ENCODE measurements at places on chromosomes 2 and 18.

DNA sequence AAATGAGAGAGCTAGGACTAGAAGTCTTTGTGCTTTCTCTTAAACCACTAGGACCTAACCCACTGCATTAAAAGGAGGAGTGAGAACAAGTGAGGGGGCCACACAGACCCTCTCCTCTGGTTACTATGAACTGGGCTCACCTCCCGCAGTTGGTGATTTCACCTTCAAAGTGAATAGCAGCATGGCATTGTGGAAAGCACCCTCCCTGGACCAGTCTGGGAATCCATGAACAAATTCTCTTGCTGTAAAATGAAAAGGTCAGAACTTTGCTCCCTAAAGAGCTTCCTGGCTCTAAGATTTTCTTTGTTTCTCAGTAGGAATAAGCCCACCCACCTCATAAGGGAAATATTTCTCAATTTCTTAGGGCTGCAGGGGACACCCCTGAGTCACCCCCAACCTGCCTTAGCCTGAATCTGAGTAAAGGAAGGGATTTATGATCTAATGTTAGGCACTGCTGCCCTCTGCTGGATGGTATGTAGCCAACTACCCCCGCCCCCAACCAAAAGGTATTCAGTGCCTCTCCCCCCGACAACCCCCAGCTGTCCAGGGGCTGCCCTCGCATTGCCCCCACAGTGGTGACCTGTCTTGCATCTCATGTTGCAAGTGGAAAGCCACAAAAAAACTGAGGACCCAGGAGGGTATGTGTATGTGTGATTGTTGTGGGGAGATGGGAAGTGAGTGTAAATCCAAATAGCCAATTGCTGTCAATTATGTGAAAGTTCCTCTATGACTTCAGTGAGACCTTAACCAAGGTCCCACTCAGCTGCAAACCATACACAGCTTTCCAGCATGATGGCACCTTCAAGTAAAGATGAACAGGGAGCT lies 230.9 kb upstream of the SLC14A2 start:
- H3K27me3 ChIP-seq = no peaks in the 10 kb centered on the region
- no peak for DNase-seq
- H3K36me3 ChIP-seq = no peaks in the 10 kb centered on the region
- H3K4me1 ChIP-seq = no peaks in the 10 kb centered on the region
- no peak overlapping the region for H3K4me3 ChIP-seq

GRCh38 chr2:30373881-30374302 lies 73.2 kb upstream of the LCLAT1 start:
- no peaks in the 10 kb centered on the region for H3K27me3 ChIP-seq
- no peak overlapping the region for H3K27ac ChIP-seq
- H3K4me3 ChIP-seq = no peak overlapping the region
- H3K4me1 ChIP-seq = no peaks in the 10 kb centered on the region
- H3K36me3 ChIP-seq = no peaks in the 10 kb centered on the region

GRCh38 chr2:224517963-224518362 lies 67.2 kb downstream of the CUL3 start:
- DNase-seq = no peak
- no peaks in the 10 kb centered on the region for H3K36me3 ChIP-seq
- no peak overlapping the region for H3K27ac ChIP-seq
- no peaks in the 10 kb centered on the region for H3K27me3 ChIP-seq
- no peaks in the 10 kb centered on the region for H3K4me1 ChIP-seq

DNA sequence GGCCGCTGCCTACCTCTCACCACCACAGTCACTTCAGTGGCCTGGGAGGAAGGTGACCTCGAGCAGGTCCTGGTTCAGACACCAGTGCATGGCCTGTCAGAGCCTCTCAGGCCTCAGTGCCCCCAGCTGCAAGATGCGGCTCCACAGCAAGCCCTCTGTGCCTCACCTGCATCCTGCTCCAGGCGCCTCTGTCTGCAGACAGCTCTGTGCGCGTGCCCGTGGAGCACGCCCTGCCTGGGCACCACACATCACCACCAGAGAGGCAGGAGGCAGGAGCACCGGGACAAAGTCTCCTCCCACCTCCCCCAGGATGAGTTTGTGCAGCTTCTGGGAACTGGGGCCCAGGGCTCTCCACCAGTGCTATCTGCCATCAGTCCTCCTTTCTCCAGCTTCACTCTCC lies 98.7 kb downstream of the TFCP2L1 start:
- H3K27me3 ChIP-seq = no peaks in the 10 kb centered on the region
- peak overlapping the region; percentile 82 for H3K27ac ChIP-seq
- no peak overlapping the region for H3K4me3 ChIP-seq
- DNase-seq = peak; percentile 57

DNA sequence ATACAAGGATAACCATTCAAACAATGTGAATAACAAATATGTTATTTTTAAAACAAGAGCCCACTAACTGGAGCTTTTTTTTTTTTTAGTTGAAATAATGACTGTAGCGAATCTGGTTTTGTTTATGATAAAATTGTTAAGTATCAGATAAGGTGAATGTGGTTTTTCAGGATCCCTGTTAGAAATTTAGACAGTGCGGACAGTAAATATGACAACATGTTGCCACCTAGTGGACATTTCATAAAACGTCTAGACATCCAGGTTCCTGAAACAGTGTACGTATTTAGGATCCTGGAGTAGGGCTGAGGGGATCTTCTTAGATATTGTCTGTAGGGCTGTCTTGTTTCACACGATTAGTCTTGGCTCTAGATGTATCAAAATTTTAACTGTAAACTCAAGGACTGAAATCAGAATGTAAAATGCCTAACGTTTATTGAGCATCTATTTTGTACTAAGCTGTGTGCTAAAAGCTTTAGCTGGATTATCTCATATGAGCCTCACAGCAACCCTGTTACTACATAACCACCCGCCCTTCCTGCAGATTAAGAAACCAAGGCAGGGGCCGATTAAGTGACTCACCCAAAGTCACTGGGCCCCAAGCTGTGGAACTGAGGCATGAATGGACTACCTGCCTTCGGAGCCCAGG lies 23.9 kb upstream of the CCDC68 start:
- H3K4me3 ChIP-seq = no peak overlapping the region
- H3K27me3 ChIP-seq = no peaks in the 10 kb centered on the region
- no peaks in the 10 kb centered on the region for H3K4me1 ChIP-seq
- no peak for DNase-seq
- no peaks in the 10 kb centered on the region for H3K36me3 ChIP-seq

DNA sequence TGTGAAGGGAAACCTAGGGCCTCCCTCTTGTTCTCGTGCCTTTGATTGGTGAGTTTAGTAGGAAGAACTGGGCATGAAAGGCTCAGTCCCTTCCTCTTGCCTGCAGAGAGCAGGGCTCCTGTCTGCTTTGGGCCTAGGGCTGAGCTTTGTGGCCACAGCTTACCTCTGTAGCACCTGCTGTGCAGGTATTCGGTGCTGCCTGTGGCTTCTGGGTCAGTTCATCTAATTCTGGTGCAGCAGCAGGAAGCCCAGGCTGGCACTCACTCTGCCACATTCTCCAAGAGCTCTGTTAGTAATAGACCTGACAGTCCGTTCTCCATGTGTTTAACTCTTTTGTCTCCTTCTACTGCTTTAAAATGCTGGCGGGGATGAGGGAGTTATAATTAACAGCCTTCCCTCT lies 96.5 kb downstream of the DLGAP1 start:
- no peak overlapping the region for H3K27ac ChIP-seq
- H3K36me3 ChIP-seq = no peaks in the 10 kb centered on the region
- no peaks in the 10 kb centered on the region for H3K4me1 ChIP-seq
- no peak for DNase-seq

DNA sequence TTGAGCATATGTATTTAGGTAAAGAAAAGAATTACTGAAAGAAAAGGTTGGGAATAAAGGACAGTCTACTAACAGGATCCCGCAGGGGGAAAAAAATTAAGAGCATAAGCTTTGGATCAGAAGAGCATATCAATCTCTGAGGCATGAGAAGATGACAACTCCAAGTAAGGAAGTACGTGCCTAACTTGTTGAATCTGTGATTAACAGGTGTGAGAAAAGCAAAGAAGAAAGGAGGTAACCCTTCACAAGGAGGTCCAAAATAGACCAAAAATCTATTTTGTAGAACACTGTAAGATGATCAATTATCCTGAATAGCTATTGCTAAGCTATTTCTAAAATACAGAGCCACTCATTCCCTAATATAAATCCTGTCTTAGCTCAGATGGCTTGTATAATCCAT lies 32.8 kb downstream of the TRIP12 start:
- no peak for DNase-seq
- H3K36me3 ChIP-seq = no peaks in the 10 kb centered on the region

GRCh38 chr2:168293766-168294165 lies 46.4 kb upstream of the STK39 start:
- H3K4me3 ChIP-seq = no peak overlapping the region
- no peaks in the 10 kb centered on the region for H3K27me3 ChIP-seq
- DNase-seq = no peak
- no peak overlapping the region for H3K27ac ChIP-seq
- H3K4me1 ChIP-seq = no peaks in the 10 kb centered on the region
- no peaks in the 10 kb centered on the region for H3K36me3 ChIP-seq

DNA sequence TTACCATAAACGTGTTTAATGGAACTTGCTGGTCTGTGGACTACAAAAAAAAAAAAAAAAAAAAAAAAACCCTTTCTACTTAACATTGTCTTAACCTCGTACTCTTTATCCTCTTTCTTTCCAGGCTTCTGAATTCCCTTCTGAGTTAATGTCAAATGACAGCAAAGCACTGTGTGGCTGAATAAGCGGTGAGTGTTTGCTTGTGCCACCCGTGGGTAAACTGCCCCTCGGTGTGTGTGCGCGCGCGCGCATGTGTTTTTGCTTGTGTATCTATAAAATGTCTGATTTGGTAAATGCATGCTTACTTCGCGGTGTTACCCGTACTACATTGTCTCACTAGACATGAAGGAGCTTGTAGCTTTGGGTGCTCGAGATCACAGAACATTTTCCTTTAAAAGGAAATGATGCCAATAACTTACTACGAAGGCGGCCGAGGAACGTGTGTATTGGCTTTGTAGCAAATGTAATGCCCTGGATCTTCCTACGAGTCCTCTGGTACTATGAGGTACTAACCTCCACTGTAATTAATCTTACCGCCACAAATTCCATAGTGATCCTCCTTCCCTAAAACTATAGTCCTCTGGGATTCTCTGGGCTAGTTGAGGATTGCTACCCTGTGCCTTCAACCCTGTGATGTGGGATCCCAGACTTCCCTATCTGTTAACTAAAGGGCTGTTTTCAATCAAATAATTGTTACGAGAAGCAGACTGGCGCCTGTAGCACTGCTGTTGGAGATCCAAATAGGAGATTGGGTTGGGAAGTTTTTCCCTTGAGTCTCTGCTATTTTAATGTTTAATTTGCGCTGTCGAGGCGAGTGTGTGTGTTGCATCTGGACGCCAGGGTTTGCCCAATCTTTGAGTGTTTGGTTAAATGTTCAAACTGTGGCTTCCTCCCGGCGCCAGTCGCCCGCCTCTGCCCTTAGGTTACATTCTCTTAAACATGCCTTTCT lies 1.1 kb downstream of the ID2 start:
- H3K4me1 ChIP-seq = no peaks in the 10 kb centered on the region
- peak overlapping the region; percentile 86 for H3K27ac ChIP-seq
- H3K36me3 ChIP-seq = no peaks in the 10 kb centered on the region

DNA sequence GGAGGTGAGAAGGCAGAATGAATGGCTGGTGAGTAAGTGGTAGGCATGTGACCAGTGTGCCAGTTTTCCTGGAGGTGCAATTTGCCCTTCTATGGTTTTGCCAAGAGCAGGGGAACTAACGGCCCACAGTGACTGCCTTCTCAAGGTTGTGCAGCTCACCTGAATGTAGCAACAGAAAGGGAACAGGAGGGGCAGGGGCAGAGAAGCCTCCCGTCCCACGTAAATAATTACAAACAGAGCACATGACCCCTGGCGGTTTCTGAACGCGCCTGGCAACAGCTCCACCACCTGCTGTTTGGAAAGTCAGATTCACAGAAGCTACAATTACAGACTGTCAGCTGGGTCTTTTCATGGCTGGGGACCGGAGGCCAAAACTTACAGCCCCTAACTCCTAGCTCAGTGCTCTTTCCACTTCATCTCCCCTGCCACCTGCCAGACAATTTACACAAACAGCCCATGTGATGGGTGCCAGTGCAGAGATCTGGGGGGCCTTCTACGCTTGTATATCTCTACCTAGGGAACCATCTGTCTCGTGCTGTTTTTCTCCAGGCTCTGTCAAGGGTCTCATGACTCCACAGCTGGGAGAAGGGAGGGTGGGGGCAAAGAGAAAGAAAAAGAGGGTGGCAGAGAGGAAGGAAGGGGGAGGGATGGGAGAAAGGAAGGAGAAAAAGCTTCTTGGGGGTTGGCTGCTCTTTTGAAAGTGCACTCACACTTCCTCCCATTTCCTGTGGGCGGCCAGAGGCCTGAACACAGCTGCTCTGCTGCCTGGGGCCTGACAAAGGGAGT lies 69.6 kb downstream of the POLR1A start:
- peak overlapping the region; percentile 94 for H3K27ac ChIP-seq
- no peaks in the 10 kb centered on the region for H3K4me1 ChIP-seq
- no peak overlapping the region for H3K4me3 ChIP-seq
- DNase-seq = no peak
- no peaks in the 10 kb centered on the region for H3K27me3 ChIP-seq

DNA sequence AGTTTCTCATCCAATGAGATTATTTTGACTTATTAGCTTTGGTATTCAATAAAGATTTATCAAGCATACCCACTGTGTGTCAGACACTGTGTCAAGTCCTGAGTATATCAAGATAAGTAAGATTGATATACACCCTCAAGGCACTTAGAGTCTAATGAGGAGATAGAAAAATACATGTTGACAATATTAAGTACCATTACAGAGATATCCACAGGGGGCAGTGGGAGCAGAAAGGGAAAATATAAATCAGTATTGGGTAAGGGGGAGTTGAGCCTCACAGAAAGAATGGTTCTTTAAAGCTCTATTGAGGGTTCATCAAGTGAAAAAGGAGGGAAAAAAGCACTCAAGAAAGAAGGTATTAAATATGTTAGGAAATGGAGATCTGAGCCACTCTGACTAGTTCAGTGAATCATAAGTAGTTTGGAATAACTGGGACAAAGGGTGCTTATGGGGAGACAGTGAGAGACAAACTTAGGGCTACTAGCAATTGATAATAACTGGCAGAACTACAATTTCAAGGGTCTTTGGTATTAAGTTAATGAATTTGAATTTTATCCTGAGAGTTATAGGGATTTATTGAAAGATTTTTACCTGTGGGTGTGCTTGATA lies 45.5 kb upstream of the SLC8A1 start:
- DNase-seq = no peak
- H3K27me3 ChIP-seq = no peaks in the 10 kb centered on the region
- no peak overlapping the region for H3K27ac ChIP-seq

GRCh38 chr2:225398372-225398771 lies 1.1 kb upstream of the NYAP2 start:
- no peak overlapping the region for H3K4me3 ChIP-seq
- no peaks in the 10 kb centered on the region for H3K27me3 ChIP-seq
- no peaks in the 10 kb centered on the region for H3K4me1 ChIP-seq
- no peak overlapping the region for H3K27ac ChIP-seq
- DNase-seq = no peak

- no peak for DNase-seq
- no peaks in the 10 kb centered on the region for H3K36me3 ChIP-seq
- no peaks in the 10 kb centered on the region for H3K4me1 ChIP-seq
- no peak overlapping the region for H3K27ac ChIP-seq
These were observed 26.2 kb upstream of the TTN start for GRCh38 chr2:178833382-178833781.

Data from breast epithelium (tissue), 4 donors.